ENCODE measurements at places on chromosomes 6 and 20. TPM values are rescaled to one million over a fixed set of nuclear protein-coding genes. Genes with fewer than 3 reads are reported as not detected.

DNA sequence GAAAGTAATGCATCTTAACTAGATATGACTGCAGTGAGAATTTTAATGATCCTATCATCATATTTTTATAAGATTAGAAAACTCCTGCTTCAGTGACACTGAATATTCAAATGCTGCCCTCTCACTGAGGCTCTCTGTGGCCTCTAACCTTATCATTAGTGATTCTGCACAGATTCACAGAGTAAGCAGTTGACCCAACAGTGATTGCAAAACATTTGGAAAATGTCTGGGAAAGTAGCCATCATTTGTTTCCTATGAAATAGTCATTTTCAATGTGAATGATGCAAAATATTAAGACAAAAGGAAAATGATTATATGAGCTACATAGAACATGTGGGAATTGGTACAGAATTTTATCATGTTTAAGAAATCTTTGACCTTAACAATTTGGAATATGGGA, 210.3 kb downstream of the TBX18 start:
- DNase-seq = no peak

MYBL2 gene
- 0.94 TPM for total RNA-seq

- no peak for DNase-seq
Measured at GRCh38 chr6:106858653-106859092, 115.9 kb downstream of the CD24 start.

WFDC5 gene
- total RNA-seq = not detected

GRCh38 chr6:157144859-157145568, 178.3 kb downstream of the TMEM242 start:
- DNase-seq = no peak

DNA sequence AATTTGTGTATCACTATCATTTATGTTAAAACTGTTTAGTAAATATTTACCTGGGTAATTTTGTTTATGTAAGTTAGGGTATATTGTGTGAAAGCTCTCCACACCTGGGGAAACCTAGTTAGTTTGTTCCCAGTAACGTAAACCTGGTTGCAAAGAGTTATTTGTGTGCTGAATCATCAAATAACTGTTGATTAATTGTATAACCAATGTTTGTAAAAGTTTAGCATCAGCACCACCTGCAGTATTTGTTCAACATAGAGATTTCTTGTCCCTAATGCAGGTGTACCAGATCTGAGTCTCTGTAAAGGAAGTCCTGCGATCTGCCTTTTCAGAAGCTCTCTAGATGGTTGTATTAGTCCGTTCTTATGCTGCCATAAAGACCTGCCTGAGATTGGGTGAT, 440.4 kb downstream of the COL12A1 start:
- DNase-seq = no peak
